ENCODE measurements at places on chromosomes 5 and 9.
A peak's percentile ranks its signal among the peaks of the same experiment; 100 is the strongest.

DNA sequence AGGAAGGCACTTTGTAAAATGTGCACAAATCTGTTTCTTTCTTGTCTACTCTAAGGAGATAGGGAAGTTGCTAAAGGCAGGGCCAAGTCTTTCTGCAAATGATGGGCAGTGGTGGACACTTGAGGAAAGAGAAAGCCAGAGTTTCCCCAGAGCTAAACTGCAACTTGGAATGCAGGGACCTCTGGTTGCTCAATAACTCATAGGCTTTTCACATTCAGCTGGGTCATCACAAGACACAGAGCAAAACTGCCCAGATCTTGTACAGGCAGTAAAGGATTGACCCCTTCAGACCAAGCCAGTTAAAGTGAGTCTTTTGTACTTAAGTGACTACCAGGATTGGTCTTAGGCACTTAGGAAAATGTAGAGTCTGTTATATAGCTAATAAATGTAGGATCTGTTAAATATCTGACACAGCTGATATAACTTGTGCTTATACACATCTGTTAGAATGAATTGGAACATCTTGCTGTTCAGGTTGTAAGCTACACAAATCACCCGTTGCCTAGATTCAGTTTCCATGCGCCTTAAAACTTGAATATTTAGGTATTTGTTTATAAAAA is 13.5 kb upstream of the AGXT2 start:
- DNase-seq, result no peak

DNA sequence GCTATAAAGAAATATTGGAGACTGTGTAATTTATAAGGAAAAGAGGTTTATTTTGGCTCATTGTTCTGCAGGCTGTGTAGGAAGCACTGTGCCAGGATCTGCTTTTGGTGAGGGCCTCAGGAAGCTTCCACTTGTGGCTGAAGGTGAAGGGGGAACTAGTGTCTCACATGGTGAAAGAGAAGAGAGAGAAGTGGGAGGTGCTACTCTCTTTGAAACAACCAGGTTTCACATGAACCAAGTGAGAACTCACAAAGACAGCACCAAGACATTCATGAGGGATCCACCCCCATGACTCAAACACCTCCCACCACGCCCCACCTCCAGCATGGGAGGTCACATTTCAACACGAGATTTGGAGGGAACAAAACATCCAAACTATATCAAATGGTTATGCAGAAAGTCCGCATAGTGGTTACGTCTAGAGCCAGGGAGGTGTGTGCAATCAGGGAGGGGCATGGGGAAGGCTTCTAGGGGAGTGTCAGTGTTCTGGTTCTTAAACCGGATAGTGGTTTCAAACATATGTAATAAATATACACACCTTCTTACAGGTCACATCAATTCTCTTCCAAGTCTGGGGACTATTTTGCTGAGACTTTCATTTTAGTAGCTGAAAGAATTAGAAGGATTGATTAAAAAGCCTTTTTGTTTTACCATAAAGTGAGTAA is 113.0 kb downstream of the TRIO start:
- DNase-seq, result no peak

DNA sequence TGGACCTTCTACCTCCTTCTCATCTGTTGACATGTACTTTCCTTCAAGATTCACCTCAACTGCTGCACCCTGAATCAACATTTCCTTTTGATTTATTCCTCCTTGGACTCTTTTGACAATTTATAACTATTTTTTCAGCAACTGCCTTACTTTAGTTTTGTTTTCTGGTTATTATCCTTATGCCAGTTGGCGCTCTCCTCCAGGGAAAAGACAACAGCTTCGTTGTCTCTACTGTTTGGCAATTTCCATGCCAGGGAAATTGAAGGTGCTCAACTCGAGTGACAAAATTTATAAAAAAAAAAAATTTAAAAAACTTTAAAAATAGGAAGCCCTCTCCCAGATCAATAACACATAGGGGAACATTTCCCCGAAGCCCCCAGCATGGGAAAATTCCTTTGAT is 549.2 kb upstream of the DMAC1 start:
- no peak for DNase-seq

- DNase-seq, result no peak
Observed at GRCh38 chr9:70205366-70206020, 53.3 kb upstream of the SMC5 start.

GRCh38 chr9:126985870-126986498 is 71.4 kb downstream of the RALGPS1 start:
- DNase-seq, result peak; percentile 87

GRCh38 chr5:77449981-77450380 is 42.1 kb downstream of the WDR41 start:
- DNase-seq, result no peak

DNA sequence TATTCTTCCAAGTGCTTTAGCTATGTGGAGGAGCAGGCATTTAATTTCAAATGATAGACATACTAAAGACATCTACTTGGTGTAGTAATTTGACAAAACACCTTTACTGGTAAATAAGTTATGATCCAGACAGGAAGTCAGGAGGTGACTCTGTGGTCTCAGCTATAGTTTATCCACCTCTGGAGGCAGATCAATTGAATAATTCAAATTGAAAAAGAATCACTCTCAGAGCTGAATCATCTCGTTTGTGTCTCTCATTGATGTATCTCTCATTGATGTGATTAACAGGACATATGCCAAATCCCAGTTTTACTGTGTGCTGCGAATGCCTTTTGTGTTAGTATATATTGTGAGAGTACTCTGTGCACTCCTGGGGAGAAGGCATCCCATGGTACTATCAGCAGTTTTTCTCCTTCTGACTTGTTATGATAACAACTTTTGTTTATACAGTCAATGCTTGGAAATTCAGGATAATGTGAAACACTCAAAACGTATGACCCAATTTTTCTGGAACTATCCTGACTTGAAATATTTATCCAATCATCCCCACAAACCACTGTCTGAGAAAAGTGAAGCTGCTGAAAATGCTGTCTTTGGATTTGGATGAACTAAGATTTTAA is 48.5 kb upstream of the DAB2 start:
- DNase-seq, result no peak

DNA sequence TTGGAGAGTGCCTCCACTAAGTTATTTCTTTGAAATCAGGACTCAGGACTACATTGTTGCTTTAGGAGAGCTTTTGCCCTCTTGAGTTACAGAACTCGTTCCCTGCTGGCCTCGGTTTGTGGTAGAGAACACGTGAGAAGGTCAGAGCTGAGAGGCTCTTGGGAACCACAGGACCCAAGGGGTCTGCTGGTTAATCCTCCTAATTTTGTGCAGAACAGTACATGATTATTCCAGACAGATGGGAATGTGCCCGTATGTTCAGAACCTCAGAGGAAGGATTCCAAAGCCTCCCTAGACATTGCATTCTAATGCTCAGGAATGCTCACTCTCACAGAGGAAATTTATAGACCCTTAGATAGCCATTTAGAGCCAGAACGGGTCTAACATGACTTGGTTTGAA is 25.2 kb upstream of the BASP1 start:
- no peak for DNase-seq

GRCh38 chr5:115873392-115873791 is 31.7 kb downstream of the AP3S1 start:
- DNase-seq, result no peak

- DNase-seq, result peak; percentile 74
Observed at GRCh38 chr5:150595466-150596031, 44.9 kb upstream of the SYNPO start.

- DNase-seq, result no peak
Observed at GRCh38 chr5:135010502-135011354, 23.3 kb downstream of the PITX1 start.

GRCh38 chr5:42579320-42579719 is 156.1 kb downstream of the GHR start:
- no peak for DNase-seq

- DNase-seq, result no peak
Observed at GRCh38 chr9:109588415-109588814, 90.3 kb upstream of the PTPN3 start.

DNA sequence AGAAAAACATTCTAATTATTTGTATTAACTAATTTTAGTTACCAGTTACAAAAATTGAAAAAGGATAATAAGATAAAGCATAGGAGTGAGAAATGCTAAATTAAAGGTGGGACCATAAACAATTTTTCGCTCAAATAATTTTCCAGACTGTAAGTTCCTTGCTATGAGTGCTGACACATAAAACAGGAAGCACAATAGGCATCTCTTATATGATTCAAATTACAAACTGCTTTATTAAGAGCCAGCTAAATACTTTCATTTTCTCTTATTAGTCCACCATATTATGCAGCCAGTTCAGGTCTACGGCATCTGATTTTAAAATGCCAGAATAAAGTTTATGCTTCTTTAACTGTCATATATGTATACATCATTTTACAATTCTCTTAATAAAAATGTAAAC is 4.4 kb downstream of the RC3H2 start:
- DNase-seq, result no peak

- no peak for DNase-seq
Observed at GRCh38 chr5:31194468-31194813, 955 bp downstream of the CDH6 start.

DNA sequence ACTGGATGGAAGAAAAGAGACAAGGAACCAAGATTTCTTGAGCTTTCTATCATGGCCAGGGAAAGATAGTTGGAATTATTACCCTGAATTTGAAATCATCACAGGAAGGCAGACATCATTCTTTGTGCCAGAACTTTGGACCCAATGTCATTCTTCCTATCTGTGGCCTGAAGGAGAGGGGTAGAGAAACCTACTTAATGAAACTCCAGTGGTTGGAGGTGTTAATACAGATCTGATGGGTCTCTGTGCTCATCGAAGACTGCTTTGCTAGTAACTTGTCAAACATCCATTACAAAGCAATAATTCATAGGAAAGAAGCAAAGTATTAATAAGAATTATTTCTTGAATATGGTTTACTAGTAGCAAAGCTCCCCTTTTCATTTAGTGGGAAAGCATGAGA is 26.9 kb downstream of the PRLR start:
- DNase-seq, result no peak

DNA sequence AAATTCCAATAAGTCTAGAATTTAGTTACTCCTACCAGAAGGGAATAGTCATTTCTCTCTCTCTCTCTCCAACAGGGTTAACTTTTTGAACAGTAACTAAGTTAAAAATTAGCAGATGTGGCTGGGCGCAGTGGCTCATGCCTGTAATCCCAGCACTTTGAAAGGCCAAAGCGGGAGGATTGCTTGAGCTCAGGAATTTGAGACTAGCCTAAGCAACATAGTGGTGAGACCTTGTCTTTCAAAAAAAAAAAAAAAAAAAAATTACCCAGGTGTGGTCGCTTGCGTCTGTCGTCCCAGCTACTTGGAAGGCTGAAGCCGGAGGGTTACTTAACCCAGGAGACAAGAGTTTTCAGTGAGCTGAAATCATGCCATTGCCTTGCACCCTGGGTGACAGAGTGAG is 639.7 kb downstream of the PTPRD start:
- no peak for DNase-seq

DNA sequence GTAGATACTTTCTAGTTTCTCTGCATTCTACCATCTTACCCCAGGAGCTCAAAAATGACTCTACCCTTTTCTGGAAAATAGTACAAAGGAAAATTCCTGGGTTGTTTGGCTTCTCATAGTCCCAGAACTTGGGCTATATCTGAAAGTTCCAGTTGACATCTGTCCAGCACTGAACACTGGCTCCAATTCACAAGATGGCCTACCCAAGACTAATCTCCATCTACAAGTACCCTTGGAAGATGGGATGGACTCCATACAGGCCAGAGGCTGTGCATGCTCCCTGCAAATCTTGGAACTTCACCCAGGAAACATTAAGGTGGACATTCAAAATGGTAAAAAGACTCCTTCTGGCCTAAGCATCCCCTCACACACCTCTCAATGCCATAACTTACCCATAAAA is 427.1 kb downstream of the DTWD2 start:
- DNase-seq, result no peak

- DNase-seq, result no peak
Observed at GRCh38 chr5:167229751-167230150, 1061.7 kb upstream of the WWC1 start.

- DNase-seq, result no peak
Observed at GRCh38 chr9:34802916-34803315, 93.0 kb upstream of the CCL21 start.

GRCh38 chr5:137075163-137075970 is 423.8 kb downstream of the SPOCK1 start:
- no peak for DNase-seq

DNA sequence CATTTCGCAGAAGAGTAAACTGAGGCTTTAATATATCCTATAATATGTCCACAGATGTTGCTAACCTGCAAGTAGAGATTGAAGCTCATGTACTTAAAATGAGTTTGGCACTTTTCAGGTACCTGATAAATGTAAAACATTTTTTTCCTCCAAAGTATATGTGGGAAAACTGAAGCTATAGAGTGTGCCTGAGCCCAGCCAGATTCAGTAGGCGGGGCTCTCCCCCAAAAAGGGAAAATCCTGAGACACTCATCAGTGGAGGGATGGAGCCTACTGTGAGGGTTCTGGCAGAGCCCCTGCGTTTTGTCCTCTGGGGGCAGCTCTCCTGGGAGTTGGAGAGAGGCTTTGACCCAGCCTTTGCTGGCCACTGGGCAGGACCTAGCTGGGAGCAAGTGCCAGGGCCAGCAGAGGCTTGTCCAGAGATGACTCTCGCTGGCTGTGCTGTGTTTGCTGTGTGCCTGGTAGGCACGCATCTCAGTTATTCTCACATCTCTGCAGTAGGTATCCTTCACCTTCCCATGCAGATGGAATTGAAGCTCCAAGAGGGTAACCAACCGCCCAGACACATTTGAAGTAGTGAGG is 81.1 kb upstream of the SPRY4 start:
- DNase-seq, result no peak

GRCh38 chr9:101527066-101527465 is 6.6 kb upstream of the RNF20 start:
- DNase-seq, result no peak

DNA sequence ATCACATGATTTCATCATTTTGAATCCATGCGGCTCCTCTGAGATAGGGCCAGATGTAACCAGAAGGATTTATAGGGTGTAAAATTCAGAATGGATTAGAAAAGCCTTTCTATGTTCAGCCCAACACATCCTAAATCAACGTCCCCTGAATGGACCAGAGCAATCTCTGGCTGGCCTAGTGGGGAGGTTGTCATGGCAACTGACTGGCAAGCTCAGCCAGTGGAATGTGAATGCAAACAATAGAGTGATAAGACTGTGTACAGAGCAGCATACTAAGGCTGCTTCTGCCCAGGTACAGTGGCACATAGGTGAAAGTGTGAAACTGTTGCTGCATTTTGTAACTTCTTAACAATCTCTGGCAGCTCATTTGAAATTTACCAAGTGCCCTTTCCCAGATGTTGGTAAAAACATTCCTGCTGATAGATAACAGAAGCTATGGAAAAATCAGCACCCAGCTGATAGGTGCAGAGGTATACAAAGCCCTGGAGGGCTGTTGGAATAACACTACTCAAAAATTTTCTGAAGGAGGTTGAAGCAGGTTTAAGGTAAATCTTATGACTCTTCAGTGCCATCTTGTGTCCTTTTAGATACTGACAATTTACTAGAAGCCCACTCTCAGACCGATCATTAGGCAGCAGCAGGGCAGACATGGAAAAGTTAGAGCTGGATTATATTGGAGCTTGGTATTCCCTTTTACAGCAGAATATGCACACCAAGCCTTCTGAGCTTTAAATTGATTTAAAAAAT is 267.2 kb downstream of the RAB3C start:
- DNase-seq, result no peak
